Cardiac muscle cell (in vitro differentiated cells and primary cell): ENCODE measurements at places on chromosomes 7 and 10. TPM values are rescaled to one million over a fixed set of nuclear protein-coding genes. Genes with fewer than 3 reads are reported as not detected.

The MICU1 gene
- 48.3 and 60.9 TPM in 2 replicates for polyA plus RNA-seq

The FAM180A gene
- not detected in 2 replicates for polyA plus RNA-seq

The NSUN5 gene
- 45.0 and 55.7 TPM in 2 replicates for polyA plus RNA-seq

The CYREN gene
- polyA plus RNA-seq = 35.5 and 43.3 TPM in 2 replicates

DNA sequence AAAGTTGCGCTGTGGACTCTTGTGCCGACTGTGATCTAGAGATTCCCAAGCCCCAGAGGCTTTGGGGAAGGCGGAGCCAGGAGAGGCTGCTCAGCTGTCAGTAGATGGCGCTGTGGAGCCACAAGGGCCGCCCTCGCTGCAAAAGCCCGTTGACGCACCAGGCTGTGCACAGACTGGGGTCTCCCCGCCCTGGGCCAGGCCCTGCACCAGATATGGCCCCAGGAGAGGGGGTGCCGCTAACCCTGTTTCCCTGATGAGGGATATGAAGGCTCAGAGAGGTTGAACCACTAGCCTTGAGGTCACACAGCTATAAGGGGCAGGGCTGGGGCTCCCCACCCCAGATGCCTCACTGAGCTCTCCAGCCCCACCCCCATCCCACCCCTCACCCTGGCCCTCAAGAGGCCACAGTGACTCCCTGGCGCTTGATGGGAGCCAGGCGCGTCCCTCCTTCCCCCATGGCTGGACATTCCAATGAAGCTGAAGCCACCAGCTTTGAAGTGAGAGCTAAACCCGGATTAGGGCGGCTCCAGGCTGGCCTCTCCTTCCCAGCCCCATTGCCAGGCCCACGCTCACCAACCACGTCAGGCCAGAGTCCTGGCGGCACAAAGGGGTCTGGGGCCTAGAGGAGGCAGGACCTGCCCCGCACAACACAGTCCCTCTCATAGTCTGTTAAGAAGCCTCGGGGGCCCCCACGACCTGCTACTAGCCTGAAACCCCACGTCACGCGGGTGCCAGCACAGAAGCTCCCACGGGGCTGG lies 26.4 kb downstream of the MYL10 start:
- no peaks in the 10 kb centered on the region for H3K36me3 ChIP-seq
- DNase-seq = peak; percentile 91
- H3K27me3 ChIP-seq = no peaks in the 10 kb centered on the region
- peak overlapping the region; percentile 67 for H3K27ac ChIP-seq

DNA sequence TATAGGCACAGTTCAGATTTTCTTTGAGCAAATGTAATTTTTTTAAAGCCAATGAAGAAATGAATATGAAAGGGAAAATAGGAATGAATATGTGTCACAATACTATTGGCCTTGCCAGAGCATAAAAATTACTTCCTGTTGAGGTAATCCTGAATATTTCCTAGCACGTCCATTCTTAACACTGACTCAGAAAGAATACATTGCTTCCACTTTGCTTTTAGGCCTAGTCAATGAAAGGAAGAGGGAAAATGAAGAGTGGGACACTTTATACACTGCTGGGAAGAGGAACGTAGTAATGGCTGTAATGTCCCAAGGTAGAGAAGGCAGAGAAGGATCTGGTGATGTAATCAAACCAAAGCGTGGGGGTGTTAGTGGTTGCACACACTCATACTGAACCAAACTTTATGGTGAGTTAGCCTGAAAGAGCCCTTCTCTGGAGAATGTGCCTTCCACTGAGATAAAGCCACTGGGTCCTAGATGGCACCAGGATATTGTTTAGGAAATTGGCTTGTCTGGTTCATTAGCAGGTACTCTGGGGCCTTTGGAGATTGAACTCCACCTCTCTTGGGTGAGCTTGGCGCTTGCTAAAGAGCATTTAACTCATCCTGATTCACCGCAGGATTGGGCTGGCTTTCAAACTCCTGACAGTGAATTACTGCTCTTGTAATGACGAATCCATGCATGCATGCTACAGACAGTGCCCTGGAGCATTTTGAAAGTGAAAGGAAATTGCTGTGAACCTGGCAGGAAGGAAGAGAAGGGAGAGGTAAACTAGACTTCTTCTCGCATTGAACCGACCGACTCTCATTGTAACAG lies 254.9 kb downstream of the KIAA1217 start:
- no peaks in the 10 kb centered on the region for H3K27me3 ChIP-seq
- H3K4me1 ChIP-seq = peaks cover 19% of the 10 kb centered on the region
- no peaks in the 10 kb centered on the region for H3K36me3 ChIP-seq
- no peak overlapping the region for H3K27ac ChIP-seq
- no peak overlapping the region for H3K4me3 ChIP-seq

GRCh38 chr10:110802090-110802489 lies 69.6 kb upstream of the PDCD4 start:
- H3K4me3 ChIP-seq = no peak overlapping the region
- DNase-seq = no peak
- peaks cover 19% of the 10 kb centered on the region for H3K36me3 ChIP-seq

DNA sequence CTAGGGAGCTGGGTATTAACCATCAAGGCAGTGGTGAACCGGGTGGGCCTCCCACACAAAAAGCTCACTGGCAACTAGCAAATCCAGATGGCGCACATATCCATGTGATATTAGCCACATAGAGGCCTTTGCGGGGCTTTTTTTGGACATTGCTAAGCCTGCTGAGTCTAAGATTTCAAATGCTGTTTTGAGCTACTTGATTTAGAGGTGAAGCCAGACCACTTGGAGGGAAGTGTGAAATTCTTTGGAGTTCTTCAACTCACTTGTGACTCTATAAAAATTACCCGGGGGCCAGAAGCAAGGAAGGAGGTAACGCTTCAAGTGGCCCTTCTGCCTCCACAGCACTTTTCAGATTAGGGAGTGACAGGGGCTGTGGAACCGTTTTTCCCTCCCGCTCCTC lies 619.8 kb upstream of the GALNT17 start:
- H3K4me1 ChIP-seq = peaks cover 14% of the 10 kb centered on the region
- no peak for DNase-seq
- H3K4me3 ChIP-seq = no peak overlapping the region
- no peaks in the 10 kb centered on the region for H3K27me3 ChIP-seq
- no peak overlapping the region for H3K27ac ChIP-seq

GRCh38 chr7:28474282-28474638 lies 61.9 kb downstream of the CREB5 start:
- no peaks in the 10 kb centered on the region for H3K27me3 ChIP-seq
- H3K27ac ChIP-seq = no peak overlapping the region
- H3K4me3 ChIP-seq = no peak overlapping the region
- DNase-seq = no peak
- H3K4me1 ChIP-seq = peaks cover under 1% of the 10 kb centered on the region
